ENCODE measurements at places on chromosomes 4 and X. TPM values are rescaled to one million over a fixed set of nuclear protein-coding genes. Genes with fewer than 3 reads are reported as not detected.

- DNase-seq, result no peak
Observed at GRCh38 chr4:99841129-99841528, 24.5 kb downstream of the DAPP1 start.

Gene SSX2B
- not detected for polyA plus RNA-seq

DNA sequence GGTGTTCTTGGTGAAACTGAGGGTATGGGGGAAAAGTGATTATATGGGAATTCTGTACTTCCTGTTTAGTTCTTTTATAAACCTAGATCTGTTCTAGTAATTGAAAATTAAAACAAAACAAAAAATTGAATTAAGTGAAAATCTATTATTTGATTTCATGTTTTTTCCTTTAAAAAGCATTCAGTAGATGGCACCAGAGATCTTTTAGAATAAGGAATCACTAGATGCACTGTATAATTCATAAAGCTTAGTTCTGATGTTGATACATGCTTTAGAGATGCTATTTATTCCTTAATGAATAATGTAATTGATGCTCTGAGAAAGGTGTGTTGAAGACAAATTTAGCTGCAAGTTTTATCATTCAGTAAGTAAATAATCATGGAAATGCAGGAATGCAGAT, 87.3 kb downstream of the LCORL start:
- no peak for DNase-seq

DNA sequence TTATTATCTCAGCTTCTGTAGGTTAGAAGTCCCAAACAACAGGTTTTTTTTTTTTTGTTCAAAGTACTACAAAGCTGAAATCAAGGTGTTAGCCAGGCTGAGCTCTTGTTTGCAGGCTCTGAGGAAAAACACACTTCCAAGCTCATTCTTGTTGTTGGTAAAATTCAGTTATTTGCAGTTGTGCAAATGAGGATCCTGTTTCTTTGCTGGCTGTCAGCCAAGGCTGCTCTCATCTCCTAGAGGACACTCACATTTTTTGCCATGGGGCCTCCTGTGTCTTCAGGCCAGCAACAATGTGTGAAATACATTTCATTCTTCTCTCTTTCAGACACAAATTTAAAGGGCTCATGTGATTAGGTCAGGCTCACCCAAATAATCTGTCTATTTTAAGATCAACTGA, 60.3 kb upstream of the HSD17B10 start:
- DNase-seq, result no peak

- DNase-seq, result no peak
Observed at GRCh38 chr4:168769416-168769815, 240.6 kb downstream of the CBR4 start.

DNA sequence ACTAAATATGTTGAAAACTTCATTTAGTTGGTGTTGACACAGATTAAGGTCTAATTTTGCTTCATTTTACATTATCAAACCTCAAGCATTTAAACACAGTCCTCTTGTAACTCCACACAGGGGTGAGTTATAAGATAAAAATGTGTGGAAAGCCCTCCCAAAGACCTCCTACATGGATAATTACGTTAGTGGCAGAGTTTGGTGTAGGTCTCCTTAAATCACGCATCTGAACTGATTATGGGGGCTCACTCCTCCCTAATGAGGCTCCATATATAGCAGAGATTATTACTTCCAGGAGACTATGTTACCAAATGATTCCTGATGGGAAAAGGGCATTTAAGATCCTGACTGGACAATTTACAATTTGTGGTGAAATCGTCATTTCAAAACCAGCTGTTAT, 32.2 kb upstream of the VCX3B start:
- DNase-seq, result no peak

Gene ZFYVE28
- 1.7 TPM for polyA plus RNA-seq

Gene CYLC1
- polyA plus RNA-seq, result not detected

- DNase-seq, result no peak
Observed at GRCh38 chr4:54274795-54275665, 45.9 kb downstream of the PDGFRA start.

- DNase-seq, result no peak
Observed at GRCh38 chrX:139692506-139692849, 15.5 kb downstream of the MCF2 start.

GRCh38 chr4:62711575-62711974, 1511.4 kb downstream of the ADGRL3 start:
- DNase-seq, result no peak

DNA sequence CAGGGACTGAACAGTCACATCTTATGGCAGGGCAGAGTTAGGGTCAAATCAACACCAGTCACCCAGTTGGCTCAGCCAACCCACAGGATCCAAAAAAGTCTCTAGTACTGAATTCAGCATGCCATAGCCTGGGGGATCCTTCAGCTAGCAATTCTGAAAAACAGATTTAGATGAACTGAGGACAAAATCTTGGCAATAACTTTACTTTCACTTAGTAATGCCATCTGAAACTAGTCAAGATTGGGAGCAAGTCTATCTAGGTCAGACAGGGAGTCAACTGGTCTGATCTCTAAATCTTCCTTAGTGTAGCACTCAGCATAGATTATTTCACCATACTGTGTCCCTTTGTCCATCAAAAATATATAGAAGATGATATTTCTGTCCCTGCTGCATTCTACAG, 76.0 kb downstream of the HHIP start:
- no peak for DNase-seq

Gene IL2RG
- 1.5 TPM for polyA plus RNA-seq

GRCh38 chrX:119236623-119237561, 807 bp downstream of the PGRMC1 start:
- DNase-seq, result no peak

Gene CENPVL3
- not detected for polyA plus RNA-seq

- no peak for DNase-seq
Observed at GRCh38 chr4:23789762-23790161, 100.1 kb downstream of the PPARGC1A start.

- DNase-seq, result no peak
Observed at GRCh38 chrX:154468217-154468616, 10.1 kb downstream of the PLXNA3 start.

GRCh38 chr4:187814737-187815465, 180.7 kb upstream of the ZFP42 start:
- DNase-seq, result no peak
